SW480 (cell line): ENCODE measurements at places on chromosomes 12 and 14.

DNA sequence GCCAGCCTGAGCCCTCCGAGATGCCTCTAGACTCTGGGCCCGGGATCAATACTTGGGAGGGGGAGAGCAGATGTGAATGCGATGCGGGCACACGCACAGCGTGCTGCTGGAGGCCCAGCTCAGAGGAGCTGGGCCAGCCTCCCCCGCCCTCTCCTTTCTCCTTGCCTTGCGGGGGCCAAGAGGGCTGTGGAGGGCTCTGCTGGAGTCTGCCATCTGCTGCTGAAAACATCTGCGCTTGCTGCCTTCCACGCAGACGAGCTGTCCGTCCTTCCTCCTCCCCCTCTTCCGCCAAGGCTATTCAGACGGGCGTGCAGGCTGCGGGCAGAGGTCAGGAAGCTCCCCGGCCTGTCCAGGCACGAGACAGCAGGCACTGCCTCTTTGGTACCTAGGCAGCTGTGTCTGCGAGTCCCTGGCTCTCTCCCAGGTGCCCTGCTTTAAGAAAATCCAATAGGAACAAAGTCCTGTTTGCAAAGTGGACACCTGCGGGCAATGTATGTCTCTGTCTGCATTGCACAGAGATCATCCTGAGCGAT is 75.2 kb downstream of the SPRING1 start:
- peak; percentile 44 for DNase-seq

DNA sequence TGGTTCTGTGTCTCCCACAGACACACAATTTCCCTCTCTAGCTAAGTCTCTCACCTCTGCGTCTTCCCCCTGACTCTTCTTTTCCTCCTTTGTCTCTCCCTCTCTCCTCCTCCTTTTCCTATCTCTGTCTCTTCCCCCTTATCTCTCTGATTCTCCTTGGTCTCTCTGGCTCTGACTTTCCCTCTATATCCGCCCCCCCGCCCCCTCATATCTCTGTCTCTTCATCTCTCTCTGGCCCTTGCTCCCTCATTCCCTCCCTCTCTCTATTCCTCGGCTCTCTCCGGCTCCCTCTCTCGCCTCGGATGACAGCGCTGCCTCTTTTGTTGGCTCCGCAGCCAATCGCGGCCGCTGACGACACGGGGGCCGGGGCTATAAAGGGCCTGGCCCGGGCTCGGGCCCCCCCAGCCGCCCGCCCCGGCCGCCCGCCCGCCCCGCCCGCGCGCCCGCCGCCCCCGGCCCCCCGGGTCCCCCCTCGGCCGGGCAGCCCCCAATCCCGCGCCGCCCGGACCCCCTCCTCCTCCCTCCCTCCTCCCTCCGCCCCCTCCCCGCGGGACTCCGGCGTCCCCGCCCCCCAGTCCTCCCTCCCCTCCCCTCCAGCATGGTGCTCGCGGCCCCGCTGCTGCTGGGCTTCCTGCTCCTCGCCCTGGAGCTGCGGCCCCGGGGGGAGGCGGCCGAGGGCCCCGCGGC is at the start of gene GDF11:
Gene GDF11 (plus strand): TSS at position 404 of the 687 bp plus-strand sequence. CDS start 195 bp downstream, at position 599.
- DNase-seq = peak; percentile 64

- no peak for DNase-seq
Observed at GRCh38 chr12:911191-911826, 38.2 kb downstream of the RAD52 start.

DNA sequence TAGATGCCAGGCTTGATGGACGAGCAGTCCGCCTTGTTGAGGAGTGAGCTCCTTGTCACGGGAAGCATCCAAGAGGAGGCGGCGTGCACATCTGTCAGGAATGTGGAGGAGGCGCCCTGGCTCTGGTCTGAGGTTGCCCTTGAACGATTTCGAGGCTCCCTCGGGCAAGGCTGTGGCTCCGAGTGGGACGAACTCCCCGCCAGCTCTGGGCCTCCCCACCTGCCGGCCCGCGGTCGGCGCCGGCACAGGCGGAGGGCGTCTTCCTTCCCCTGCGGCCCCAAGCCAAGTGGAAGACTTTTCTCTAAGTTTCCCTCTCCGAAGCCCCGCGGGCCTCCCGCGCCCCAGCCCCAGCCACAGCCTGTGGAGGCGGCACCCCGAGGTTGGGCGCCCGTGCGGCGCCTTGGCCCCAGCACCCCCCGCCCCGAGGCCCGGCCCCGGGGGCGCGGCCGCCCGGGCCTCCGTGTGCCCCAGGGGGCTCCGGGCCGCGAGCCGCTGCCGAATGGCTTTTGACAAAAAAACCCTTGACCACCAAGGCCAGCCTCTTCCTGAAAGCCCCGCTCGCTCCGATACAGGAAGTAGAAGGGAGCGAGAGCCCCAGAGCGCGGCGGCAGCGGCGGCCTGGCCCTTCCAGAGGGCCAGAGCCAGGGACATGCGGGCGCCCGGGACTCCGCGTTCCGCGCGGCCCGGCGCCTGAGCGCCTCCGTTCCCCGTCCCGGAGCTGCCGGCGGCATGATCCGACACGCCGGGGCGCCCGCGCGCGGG is at the start of gene RIN3:
Gene RIN3 (plus strand): TSS at position 578 of the 762 bp plus-strand sequence. CDS start 152 bp downstream, at position 730.
- peak; percentile 65 for DNase-seq

DNA sequence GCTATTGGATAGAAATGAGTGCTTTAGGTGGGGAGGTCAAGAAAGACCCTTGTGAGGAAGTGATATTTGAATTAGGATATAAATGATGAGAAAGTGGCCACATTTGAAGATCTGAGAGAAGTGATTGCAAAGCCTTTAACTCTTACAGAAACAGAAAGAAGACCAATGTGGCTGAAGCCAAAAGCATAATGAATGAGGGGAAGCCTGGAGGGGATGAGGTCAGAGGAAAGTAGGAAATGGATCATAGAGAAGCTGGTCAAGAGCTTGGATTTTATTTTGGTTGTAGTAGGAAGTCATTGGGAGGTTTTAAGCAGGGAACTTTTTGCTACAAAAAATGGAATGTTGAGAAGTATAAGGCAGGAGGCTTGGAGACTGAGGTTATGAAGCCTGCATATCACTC is 3.5 kb upstream of the GYS2 start:
- DNase-seq = no peak

- no peak for DNase-seq
Observed at GRCh38 chr14:62711351-62712023, 333.8 kb downstream of the KCNH5 start.

DNA sequence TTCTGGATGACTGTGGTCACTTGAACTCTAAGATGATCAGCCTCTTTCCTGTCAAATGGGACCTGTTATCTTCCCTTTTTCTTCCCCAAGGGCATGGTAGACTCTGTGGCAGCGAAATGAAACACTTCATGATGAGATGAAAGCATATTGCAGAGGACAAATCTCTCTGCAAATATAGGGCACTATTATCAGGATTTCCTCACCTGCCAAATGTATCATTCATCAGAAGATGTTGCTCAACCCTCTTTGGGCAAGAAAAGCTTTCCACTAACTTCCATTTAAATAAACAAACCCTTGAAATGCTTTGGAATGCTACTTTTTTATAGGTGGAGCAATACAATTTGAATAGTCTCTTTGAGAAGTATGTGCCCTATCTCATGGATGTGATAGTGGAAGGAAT is 105.0 kb downstream of the DNAH10 start:
- DNase-seq = no peak

GRCh38 chr14:83899706-83900105 is 1630.2 kb upstream of the FLRT2 start:
- no peak for DNase-seq

DNA sequence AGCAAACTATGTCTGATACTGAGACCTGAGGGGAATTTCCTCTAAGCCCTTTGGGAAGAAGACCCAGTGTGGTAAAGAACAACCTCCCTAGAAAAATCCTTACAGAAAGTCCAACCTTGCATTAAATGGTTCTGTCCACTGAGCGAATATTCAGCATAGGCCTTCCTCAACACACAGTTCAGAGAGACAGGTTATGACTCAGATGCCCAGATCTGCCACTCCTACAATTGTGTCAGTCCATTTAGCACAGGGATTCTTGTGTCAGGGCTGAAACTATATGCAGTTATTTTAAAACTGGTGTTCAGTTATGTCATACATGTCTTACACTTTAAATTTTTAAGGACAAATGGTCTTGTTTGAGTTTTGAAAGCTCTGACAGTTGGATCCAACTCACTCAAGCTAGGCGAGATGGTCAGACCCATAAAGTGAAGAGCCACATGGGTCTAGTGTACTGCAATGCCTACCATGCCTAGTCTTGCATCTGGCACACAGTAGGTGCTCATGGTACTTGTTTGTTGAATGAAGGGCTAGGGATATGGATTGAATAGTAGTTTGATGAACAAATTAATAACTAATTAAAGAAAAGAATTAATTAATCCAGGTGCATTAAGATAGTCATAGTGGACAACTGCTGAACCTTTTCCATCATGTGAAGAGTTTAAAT is 207.5 kb upstream of the PWP1 start:
- DNase-seq = no peak

GRCh38 chr14:84323450-84323849 is 1206.5 kb upstream of the FLRT2 start:
- DNase-seq = no peak

DNA sequence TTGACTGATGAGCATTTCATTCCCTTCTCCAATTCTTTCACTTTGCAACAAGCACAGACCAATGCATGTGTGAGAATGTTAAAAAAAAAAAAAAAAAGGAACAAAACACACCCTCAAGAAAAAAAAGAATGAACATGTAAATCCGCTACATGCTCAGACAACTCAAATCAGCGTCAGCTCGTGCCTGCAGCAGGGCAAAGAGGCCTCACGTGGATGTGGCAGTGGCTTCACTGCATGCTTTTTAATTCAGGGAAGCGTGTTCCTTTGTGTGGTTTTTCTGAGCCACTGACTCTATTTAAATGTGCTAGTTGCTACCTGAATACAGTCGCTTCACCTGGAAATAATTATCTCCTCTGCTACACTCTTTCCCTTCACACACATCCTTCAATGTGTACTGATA is 55.1 kb downstream of the PPP1R36 start:
- DNase-seq = no peak

DNA sequence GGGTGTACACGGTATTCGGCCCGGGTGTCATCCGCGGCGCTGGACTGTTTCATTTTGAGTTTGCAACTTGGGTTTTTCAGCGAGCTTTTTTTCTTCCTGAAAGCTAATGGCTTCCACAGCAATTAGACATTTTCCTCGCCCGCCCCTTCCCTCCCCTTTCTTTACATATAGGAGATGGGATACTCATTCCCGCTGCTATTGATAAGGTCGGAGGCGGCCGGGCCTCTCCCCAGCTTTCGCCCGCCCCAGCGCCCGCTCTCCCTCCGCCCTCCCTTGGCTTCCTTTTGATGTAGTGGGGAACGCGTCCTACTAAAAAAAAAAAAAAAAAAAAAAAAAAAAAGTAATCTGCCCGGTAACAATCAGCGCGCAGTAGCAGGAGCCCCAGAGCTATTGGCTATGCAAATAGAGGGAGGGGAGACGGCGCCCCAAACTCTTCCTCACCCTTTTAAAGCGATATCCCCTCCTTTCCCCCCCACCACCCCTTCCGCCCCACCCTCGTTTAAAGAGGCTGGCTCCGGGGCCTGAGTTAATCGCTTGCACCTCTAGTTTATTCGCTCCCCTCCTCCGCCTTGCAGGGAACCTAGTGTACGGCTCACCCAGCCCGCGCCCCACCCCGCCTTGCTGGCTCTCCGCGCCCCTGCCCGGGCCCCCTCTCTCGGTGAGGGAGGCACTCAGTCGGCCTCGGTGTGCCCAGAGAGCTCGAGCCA is 1.7 kb upstream of the CCND2 start:
- peak; percentile 99 for DNase-seq

- no peak for DNase-seq
Observed at GRCh38 chr12:95415451-95415850, 58.5 kb upstream of the METAP2 start.
